ENCODE measurements at places on chromosomes 2 and 18. TPM values are rescaled to one million over a fixed set of nuclear protein-coding genes. Genes with fewer than 3 reads are reported as not detected.

The BMP10 gene
- total RNA-seq: not detected

The CRYGC gene
- not detected for total RNA-seq

The ACMSD gene
- total RNA-seq: not detected

The KCNIP3 gene
- total RNA-seq: 3.1 TPM

The ANKRD30BL gene
- not detected for total RNA-seq

The CRYGD gene
- total RNA-seq: not detected

The CCDC178 gene
- total RNA-seq: not detected

The DPP4 gene
- 214 TPM for total RNA-seq

The SIGLEC15 gene
- 5.1 TPM for total RNA-seq

The RPL31 gene
- 2,221 TPM for total RNA-seq

The GLI2 gene
- 2.6 TPM for total RNA-seq
